ENCODE measurements at places on chromosomes 12 and 14. TPM values are rescaled to one million over a fixed set of nuclear protein-coding genes. Genes with fewer than 3 reads are reported as not detected.

PLEKHH1 gene
- 3.6 TPM for total RNA-seq

GRCh38 chr14:104130974-104131651, 7.3 kb upstream of the KIF26A start:
- no peak for DNase-seq

GRCh38 chr12:121241156-121241970, 31.4 kb downstream of the P2RX4 start:
- DNase-seq: no peak

GARIN6 gene
- total RNA-seq: not detected

NTN4 gene
- total RNA-seq: 55.2 TPM

STXBP6 gene
- 4.4 TPM for total RNA-seq

DNA sequence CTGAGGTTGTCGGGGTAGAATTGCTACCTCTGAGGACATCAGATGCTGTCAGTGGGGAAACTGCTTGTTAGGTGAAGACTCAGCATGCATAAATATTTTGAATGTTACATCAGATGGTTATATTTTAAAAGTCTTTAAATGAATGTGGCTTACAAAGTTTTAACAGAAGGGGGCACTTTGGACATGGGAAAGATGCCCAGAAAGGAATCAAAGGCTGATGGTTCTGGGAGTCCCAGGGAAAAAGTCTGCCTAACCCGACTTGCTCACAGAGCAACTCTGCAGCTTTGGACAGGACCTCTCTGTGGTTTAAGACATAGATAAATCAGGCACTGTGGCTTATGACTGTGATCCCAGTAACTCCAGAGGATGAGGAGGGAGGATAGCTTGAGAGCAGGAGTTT, 474.9 kb downstream of the ATP23 start:
- DNase-seq: no peak

PLEKHD1 gene
- total RNA-seq: not detected

NGB gene
- not detected for total RNA-seq

GRCh38 chr12:99553461-99553860, 94.1 kb upstream of the GARIN6 start:
- DNase-seq: no peak

GRCh38 chr14:64232095-64232838, 61.9 kb downstream of the ESR2 start:
- no peak for DNase-seq

DNA sequence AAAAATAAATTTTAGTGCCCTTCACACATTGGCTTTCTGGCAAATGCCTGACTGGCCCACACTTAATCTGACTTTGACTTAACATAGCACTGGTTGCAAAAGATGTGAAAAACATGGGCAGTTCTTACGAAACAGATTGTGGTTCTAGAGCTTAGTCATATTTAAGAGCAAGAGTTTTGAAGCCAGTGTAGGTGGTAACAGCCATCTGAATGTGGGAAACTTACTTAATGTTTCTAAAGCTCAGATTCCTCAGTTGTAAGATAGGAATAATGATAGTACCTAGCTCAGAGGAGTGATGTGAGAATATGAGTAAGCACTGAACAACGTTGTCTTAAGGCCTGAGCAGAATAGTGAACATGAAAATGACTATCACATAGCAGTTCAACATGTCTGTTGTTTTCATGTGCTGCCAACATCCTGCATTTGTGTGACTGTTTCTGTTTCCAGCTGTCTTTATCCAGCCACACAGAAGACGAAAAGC, 262.7 kb downstream of the SYT1 start:
- no peak for DNase-seq

DNA sequence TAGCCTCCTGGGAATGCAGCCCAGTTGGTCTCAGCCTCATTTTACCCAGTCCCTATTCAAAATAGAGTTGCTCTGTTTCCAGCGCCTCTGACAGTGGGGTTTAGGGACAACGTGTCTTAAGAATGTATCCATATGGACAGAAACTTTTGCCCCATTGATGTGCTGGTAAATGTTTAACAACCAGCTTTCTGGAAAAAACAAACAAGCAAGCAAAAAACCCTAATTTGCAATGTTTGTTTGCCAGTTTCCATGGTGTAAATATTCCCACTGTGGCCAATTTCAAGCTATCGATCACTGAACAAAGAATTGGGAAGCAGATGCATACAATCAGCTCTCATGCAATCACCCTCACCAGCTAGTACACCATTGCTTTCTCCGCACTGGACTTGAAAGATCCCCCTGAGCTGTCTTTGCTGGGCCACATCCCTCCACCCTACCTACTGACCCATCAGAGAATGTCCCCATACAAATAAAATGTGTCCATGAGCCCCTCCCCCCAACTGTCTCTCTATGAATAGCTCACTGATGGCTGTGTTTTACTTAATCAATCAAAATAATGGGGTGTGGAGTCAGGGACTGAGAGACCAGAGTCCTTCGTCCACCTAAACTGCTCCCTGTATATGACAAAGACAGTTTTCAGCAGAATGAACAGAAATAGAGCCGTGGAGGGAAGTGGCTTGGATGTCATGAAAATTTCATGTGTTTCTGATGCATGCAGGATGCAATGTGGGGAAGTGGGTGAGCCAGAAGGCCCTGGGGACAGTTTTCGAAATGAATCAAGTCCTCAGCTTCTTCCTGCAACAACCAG, 40.8 kb downstream of the CCDC60 start:
- DNase-seq: no peak

GRCh38 chr12:105814283-105814682, 324.5 kb downstream of the NUAK1 start:
- no peak for DNase-seq
